Transverse colon (tissue), 4 donors: ENCODE measurements at places on chromosomes 6 and 20. TPM values are rescaled to one million over a fixed set of nuclear protein-coding genes. Genes with fewer than 3 reads are reported as not detected.

The UNC93A gene
- total RNA-seq = not detected

- DNase-seq = no peak
These were observed 11.5 kb upstream of the PHF3 start for GRCh38 chr6:63624091-63624490.

DNA sequence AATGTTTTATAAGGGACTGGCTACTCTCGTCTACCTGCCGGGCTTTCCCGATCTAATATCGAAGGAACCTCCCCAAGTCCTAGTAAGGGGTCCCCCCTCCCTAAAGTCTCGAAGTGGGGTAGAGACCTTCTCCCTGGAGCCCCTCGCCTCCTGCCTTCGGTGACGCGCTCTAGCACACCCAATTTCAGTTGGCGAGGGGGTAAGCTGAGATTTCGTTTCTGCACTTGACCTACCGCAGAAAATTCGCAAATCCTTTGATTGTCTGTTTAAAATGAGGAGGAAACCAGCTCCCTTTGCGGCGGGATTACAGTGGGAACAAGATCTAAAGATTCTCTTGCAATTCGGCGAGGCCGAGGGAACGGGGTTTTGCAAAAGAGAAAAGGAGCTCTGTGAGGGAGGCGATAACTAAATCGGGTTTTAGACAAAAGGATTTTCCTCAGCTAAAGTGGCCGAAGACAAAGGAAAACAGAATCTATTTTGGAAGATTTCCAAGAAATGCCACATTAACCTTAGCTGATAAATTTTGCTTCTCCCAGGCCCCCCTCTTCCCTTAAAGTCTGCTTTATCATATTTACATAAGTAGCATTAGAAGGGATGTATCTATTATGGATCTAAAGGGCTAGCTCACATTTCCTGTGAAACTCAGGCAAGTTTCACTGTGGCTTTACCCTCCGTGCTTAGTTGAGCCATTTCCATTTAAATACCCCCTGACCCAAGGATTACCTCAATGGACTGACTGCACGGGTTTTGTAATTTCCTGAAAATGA is 8.4 kb downstream of the SIM1 start:
- DNase-seq = no peak

GRCh38 chr6:63764318-63764916 is 128.8 kb downstream of the PHF3 start:
- no peak for DNase-seq

- no peak for DNase-seq
These were observed 261.1 kb upstream of the RGS17 start for GRCh38 chr6:153392156-153392555.

GRCh38 chr20:49347156-49347555 is 69.3 kb upstream of the ZNFX1 start:
- DNase-seq = no peak

- no peak for DNase-seq
These were observed 4.9 kb downstream of the ARFRP1 start for GRCh38 chr20:63702751-63703470.
